ENCODE measurements at places on chromosomes 2 and 18.

GRCh38 chr2:230217424-230217823 is 2.4 kb downstream of the SP110 start:
- DNase-seq: no peak

DNA sequence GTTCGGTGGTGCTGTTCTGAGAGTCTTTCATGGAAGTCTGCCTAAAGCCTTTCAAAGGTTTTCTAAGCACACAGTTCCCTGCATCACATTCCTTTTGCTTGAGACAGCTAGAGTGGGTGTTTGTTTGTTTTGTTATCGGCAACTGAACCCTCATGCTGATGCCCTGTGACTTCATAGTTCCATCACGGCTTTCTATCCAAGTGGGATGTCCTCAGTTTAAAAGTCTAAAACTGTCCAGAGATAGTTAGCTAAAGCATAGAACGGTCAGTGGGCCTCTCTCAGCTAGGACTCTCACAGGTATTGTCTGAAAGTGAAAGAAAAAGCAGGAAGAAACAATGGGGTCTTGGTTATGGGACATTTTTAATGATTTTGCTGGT is 337.3 kb downstream of the OSR1 start:
- peak; percentile 54 for DNase-seq

DNA sequence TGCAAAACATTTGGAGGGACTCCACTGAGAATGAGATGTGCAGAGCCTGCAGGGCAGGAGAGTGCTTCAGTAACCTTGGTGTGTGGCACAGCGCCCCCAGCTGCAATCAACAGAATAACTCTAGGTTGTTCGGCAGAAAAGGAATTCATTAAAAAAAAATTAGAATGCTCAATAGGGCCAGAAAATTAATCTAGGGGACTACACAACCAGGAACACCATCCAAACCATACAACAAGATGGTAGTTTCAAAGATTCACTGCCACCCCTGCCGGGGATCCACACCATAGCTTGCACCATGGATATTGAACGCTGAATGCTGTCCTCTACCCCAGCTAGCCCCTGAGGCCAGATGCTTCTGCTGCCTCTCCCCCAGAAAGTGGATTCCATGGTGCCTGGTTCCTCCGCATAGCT is 50.1 kb downstream of the THUMPD2 start:
- DNase-seq: no peak

GRCh38 chr2:14306268-14306861 is 326.2 kb upstream of the LRATD1 start:
- no peak for DNase-seq

DNA sequence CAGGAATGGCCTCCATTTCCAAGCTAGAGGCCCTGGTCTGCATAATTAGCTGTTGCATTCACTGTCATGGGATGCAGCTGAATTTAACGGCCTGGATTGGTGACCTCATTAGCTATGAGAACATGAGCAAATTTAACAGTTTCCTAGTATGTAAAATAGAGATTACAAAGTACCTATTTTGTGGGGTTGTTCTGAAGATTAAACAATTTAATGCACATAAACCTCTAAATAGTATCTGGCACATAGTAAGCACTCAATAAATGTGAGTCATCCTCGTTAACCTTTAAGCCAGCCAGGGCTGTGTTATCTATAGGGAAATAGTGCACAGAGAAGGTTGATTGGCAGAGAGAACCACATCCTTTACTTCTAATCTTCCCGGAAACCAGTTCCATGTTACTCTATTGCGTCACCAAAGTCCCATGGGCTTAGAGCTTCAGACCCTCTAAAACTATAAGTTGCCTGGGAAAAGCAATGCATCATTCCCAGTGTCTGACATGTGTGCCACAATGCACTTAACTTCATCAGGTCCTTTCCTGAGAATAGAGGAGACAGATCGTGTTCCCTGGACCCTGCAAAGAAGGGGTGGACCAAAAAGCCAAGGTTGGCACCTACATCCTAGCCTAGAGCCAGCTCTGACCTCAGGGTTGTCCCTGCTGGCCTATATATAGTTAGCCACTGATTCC is 196.5 kb downstream of the LNPK start:
- no peak for DNase-seq

GRCh38 chr2:67808112-67808511 is 254.7 kb downstream of the C1D start:
- DNase-seq: no peak

DNA sequence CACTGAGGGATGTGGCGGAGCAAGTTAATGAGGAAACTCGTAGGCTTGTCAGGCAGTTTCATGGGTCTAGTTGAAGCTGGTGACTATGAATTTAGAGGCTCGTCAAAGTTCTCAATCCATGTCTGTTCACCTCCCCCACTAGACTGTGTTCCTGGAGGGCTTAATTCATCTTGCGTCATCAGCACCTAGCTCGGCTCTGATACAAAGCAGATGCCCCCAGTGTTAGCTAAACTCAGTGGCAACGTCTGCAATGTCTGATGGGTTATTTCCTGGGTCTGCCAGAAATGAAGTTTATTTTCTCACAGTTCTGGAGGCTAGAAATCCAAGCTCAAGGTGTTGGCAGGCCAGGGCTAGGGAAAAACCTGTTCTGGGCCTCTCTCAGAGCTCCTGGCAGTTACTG is 140.6 kb downstream of the PID1 start:
- DNase-seq: no peak

- DNase-seq: no peak
Observed at GRCh38 chr2:191622374-191623320, 55.3 kb upstream of the NABP1 start.

DNA sequence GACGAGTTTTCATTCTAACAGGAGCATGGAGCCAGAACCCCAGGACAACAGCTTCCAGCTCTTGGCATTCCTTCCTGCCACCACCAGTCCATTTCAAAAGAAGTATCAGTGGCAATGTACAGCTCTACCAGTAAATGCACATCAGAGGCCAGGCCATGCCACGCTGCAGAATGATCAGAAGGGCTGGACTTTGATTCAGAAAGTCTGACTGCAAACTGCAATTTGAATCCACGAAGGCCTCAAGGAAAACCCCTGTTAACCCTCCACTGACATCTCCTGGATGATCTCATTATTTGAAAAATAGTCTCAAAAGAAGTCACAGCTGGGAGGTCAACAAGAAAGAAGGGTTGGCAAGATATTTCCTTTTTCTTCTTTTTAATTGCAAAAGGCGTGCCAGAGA is 119.2 kb downstream of the MYO5B start:
- no peak for DNase-seq

DNA sequence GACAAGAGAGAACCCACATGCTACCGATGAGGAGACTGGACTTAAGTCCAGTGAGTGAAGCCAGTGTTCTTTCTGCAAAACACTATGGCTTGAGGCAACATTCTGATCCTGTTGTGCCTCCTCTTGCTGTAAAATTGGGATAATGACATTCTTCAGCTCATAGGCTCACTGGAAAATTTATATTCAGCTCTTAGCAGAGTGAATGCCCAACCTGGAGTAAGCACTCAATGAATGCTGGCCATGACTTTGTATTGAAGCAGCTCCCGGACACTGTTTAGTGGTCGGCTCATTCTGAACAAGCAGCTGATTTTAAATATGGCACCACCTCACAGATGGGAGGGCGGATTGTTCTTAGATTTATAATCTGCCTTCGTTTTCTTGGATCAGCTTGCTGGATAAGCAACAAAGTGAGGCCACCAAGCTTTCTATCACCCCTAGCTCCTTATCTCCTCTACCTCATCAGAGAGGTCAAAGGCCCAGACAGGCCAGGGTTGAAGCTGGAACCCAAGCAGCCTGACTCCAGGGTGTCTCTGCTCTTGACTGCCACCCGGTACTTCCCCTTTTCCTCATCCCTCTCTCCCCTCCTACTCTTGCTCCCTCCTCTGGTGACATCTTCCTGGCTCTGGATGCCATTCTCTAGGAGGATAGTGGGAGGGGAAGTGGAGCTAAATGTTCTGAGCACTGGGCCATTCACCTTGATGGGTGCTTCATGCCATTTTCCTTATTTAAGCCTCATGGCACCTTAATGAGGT is 11.5 kb downstream of the SLC9A4 start:
- no peak for DNase-seq

- no peak for DNase-seq
Observed at GRCh38 chr2:212173331-212173730, 365.3 kb downstream of the ERBB4 start.

GRCh38 chr2:64667535-64667934 is 13.8 kb upstream of the SERTAD2 start:
- no peak for DNase-seq

GRCh38 chr2:54204476-54204875 is 51.6 kb downstream of the TSPYL6 start:
- DNase-seq: no peak

Measured in HS-27A (cell line).